ENCODE measurements at places on chromosomes 7 and 10. TPM values are rescaled to one million over a fixed set of nuclear protein-coding genes. Genes with fewer than 3 reads are reported as not detected.

EPO gene
- not detected for total RNA-seq

GPER1 gene
- 4.9 TPM for total RNA-seq

PILRB gene
- 74.1 TPM for total RNA-seq

JCAD gene
- 7.8 TPM for total RNA-seq

CLEC5A gene
- not detected for total RNA-seq

SLC4A2 gene
- 267 TPM for total RNA-seq

MMP21 gene
- total RNA-seq, result not detected

CRHR2 gene
- total RNA-seq, result not detected

NRCAM gene
- total RNA-seq, result not detected

CALHM1 gene
- not detected for total RNA-seq

NCF1 gene
- not detected for total RNA-seq

DNA sequence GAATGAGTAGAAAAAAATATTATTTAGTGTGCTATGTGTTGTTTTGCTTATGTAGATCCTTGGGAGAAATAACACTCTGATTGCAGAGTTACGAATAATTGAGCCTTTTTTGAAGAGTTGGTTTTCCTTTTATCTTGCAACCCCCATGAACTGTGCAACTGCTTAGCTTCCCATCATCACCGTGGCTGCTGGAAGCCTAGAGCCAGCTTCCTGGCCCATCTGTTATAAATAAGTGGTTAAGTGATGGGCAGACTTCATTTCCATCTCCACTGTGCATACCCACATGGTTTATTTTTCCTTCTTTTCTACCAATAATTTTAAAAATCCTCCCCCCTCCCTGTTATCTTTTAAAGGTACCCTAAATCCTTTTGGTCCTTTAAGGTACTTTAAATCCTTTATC lies 554.9 kb upstream of the GALNT17 start:
- H3K36me3 ChIP-seq, result no peaks in the 10 kb centered on the region
- H3K27me3 ChIP-seq, result no peaks in the 10 kb centered on the region
- H3K4me1 ChIP-seq, result no peaks in the 10 kb centered on the region
- no peak overlapping the region for H3K27ac ChIP-seq

GRCh38 chr7:112050250-112050881 lies 155.8 kb downstream of the DOCK4 start:
- H3K4me3 ChIP-seq, result no peak overlapping the region
- no peaks in the 10 kb centered on the region for H3K27me3 ChIP-seq
- peaks cover 5% of the 10 kb centered on the region for H3K4me1 ChIP-seq

DNA sequence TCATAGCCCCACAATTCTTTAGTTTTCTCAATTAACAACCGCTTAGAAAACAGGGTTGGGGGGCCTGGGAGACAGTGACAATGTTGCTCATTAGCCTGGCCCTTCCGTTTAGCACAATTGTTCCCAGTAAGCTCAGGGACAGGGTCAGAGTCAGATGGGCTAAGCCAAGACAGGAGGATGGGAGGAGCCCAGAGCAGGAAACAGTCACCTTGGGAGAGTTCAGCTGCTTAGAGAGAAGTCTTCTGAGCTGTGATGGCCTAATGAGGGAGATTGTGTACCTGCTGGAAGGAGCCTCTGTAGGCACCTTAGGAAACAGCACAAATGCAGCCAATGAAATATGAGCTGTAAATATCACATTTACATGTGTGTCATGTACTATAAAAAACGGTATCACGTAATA lies 35.9 kb downstream of the SVOPL start:
- H3K27me3 ChIP-seq, result no peaks in the 10 kb centered on the region
- H3K27ac ChIP-seq, result no peak overlapping the region
- no peak overlapping the region for H3K4me3 ChIP-seq

GRCh38 chr7:137001041-137001440 lies 132.6 kb downstream of the CHRM2 start:
- no peak overlapping the region for H3K4me3 ChIP-seq
- no peaks in the 10 kb centered on the region for H3K27me3 ChIP-seq
- H3K36me3 ChIP-seq, result no peaks in the 10 kb centered on the region
- H3K4me1 ChIP-seq, result peaks cover 46% of the 10 kb centered on the region
- no peak overlapping the region for H3K27ac ChIP-seq

- DNase-seq, result peak; percentile 50
- H3K27me3 ChIP-seq, result no peaks in the 10 kb centered on the region
- peaks cover 39% of the 10 kb centered on the region for H3K4me1 ChIP-seq
Measured at GRCh38 chr10:73780966-73781365, 882 bp upstream of the CHCHD1 start.

DNA sequence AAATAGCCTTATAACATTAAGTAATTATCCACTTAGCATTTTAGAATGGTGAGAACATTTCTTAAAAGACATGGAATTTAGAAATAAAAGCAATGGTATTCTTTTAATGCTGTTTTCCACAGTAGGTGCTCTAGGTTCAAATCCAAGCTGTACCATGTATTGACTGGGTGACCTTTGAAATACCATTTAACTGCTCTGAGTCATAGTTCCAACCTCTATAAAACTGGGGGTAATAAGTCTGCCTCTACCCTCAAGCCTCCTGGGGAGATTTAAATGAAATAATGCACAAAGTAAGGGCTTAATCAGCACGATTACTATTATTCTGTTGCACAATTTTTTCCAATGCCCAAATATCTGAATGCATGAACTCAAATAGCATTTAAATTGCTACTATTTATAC lies 236.4 kb upstream of the CCDC6 start:
- H3K27me3 ChIP-seq, result no peaks in the 10 kb centered on the region
- H3K36me3 ChIP-seq, result no peaks in the 10 kb centered on the region
- no peak overlapping the region for H3K4me3 ChIP-seq
- peaks cover 63% of the 10 kb centered on the region for H3K4me1 ChIP-seq
- H3K27ac ChIP-seq, result no peak overlapping the region

- no peak overlapping the region for H3K4me3 ChIP-seq
- no peak overlapping the region for H3K27ac ChIP-seq
- H3K36me3 ChIP-seq, result no peaks in the 10 kb centered on the region
- no peaks in the 10 kb centered on the region for H3K27me3 ChIP-seq
- no peak for DNase-seq
Measured at GRCh38 chr10:113954409-113954808, 89.3 kb upstream of the ADRB1 start.

GRCh38 chr7:74372511-74373111 lies 81.1 kb upstream of the GTF2IRD1 start:
- H3K27me3 ChIP-seq, result no peaks in the 10 kb centered on the region
- H3K4me3 ChIP-seq, result no peak overlapping the region
- DNase-seq, result no peak
- no peaks in the 10 kb centered on the region for H3K36me3 ChIP-seq

GRCh38 chr10:126533644-126534043 lies 136.8 kb downstream of the C10orf90 start:
- no peak overlapping the region for H3K4me3 ChIP-seq
- peaks cover 5% of the 10 kb centered on the region for H3K4me1 ChIP-seq
- no peak for DNase-seq
- H3K27me3 ChIP-seq, result no peaks in the 10 kb centered on the region

DNA sequence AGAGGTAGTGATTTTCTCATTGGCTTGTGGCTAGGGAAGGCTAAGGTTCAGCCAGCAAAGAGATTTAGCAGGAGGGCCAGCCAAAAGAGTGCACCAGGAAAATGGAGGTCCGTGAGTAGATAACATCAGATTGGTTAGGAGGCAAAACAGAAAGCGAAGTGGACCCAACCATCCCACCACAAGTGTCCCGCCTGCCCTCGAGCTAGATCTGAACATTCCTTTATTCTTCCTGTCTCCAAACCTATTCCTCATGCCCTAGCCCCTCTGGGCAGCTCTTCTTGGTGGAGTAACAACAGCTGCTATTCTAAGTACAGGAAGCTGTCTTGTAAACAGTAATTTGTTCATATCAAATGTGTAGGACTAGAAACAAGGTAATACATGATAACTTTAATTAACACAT lies 85.7 kb upstream of the BET1 start:
- no peaks in the 10 kb centered on the region for H3K36me3 ChIP-seq
- H3K27me3 ChIP-seq, result peaks cover 36% of the 10 kb centered on the region
- H3K27ac ChIP-seq, result no peak overlapping the region
- no peak overlapping the region for H3K4me3 ChIP-seq

DNA sequence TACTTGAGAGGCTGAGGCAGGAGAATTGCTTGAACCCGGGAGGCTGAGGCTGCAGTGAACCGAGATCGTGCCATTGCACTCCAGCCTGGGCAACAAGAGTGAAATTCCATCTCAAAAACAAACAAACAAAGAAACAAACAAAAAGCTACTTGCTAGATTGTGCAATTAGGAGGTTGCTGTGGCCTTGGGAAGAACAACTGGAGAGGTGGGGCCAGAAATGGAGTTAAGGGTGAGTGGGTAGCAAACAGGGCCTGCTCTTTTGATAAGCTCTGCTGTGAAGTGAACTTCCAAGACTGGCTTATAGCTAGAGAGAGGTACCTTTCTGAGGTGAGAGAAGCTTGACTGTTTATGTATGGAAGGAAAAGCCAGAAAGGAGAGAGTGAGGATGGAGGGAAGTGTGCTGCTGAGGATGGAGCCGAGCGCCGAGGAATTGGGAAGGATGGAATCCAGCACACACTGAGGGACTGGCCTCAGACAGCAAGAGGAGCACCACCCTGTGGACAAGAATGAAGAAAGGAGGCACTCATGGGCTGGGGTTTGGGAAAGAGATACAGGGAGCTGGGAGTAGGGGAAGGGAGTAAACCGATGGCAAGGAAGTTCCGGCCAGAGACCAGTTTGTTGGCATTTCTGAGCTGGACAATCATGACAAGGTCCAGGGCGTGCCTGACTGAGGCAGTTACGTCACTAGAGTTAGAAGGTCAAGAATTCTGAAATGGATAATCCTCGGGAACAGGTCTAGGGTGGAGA lies 7.0 kb upstream of the RPEL1 start:
- H3K27me3 ChIP-seq, result no peaks in the 10 kb centered on the region
- peaks cover 45% of the 10 kb centered on the region for H3K4me1 ChIP-seq
- H3K27ac ChIP-seq, result peak overlapping the region; percentile 100
- H3K36me3 ChIP-seq, result no peaks in the 10 kb centered on the region
- DNase-seq, result peak; percentile 94
- H3K4me3 ChIP-seq, result no peak overlapping the region

- no peaks in the 10 kb centered on the region for H3K36me3 ChIP-seq
- H3K4me3 ChIP-seq, result peak overlapping the region; percentile 72
- no peak for DNase-seq
- peaks cover 37% of the 10 kb centered on the region for H3K4me1 ChIP-seq
Measured at GRCh38 chr7:105269397-105269796, 119.3 kb downstream of the SRPK2 start.

DNA sequence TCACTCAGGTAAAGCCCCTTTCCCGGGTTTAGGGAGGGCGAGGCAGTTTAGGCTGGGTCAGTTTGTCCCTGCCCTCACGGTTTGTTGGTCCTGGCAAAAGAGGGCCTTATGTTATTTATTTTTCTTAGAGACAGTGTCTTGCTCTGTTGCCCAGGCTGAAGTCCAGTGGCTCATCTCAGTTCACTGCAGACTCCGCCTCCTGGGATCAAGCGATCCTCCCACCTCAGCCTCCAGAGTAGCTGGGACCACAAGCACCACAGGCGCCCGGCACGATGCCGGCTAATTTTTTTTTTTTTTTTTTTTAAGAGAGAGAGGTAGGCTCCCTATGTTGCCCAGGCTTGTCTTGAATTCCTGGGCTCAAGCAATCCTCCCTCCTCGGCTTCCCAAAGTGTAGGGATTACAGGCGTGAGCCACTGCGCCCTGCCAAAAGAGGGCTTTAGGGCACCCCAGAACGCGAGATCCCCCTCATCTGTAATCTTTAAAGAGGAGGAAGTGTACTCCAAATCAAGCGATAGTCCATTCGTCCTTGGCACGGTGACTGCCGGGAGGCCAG lies 626 bp upstream of the BMS1 start:
- no peaks in the 10 kb centered on the region for H3K27me3 ChIP-seq
- peak overlapping the region; percentile 65 for H3K27ac ChIP-seq
- H3K4me3 ChIP-seq, result peak overlapping the region; percentile 79
- DNase-seq, result no peak
- peaks cover 14% of the 10 kb centered on the region for H3K4me1 ChIP-seq

DNA sequence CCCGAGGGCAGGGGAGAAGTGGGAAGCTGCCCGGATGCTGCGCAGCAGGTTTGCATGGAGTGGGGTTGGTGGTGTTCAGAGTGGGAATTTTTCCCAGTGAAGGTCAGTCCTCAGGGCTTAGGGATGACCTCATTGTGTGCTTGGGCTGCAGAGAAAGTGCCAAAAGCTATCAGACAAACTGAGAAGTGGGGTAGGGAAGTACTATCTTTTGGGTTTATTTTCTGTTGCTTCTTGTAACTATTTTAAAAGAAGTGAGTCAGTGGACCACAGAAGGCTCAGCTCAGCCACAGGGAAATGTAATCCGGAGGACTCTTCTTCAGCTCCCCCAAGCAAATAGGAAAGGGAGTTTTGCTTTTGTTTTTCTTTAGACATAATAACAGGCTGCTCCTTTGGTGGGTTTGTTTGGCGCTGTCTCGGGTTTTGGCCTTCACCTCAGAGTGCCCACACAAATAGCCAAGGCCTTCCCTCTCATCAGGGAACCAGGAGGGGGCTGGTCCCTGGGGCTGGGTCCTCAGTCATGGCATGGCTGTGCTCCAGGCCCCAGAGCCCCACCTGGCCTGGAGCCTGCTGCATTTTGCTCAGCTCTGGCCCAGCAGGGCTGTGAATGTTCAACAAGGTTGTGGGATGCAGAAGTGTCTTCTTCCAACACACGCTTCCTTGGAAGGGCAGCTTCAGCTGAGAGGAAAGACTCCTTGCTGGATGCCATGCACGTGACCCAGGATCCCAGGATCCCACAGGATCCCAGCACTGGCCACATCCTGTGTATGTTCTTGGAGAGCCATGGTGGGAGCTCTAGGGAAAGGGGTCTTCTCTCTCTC lies 5.4 kb upstream of the FAM170B start:
- DNase-seq, result peak; percentile 54
- H3K36me3 ChIP-seq, result no peaks in the 10 kb centered on the region
- peak overlapping the region; percentile 74 for H3K27ac ChIP-seq
- H3K4me1 ChIP-seq, result peaks cover 20% of the 10 kb centered on the region
- H3K27me3 ChIP-seq, result peaks cover 28% of the 10 kb centered on the region

DNA sequence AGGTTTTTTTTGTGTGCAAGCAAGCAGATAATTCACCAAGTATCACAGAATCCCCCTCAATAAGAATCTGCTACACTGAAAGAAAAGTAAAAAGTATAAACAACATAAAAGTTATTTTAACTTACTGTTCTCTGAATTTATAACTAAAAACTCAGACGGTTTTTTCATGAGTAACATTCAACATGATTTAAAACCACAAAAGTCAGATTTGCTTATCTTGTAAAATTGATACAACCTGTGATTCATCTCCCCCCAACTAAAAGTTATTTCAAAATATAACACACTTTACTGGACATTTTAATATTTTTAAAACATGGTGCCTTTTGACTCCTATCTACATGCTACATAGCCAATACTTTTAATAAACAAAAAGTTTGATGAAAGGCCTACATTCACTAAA lies 32.8 kb downstream of the TSPAN12 start:
- H3K4me1 ChIP-seq, result peaks cover 10% of the 10 kb centered on the region
- H3K4me3 ChIP-seq, result no peak overlapping the region
- H3K36me3 ChIP-seq, result no peaks in the 10 kb centered on the region
- peak; percentile 14 for DNase-seq
- no peaks in the 10 kb centered on the region for H3K27me3 ChIP-seq

GRCh38 chr10:115957012-115957399 lies 316.0 kb downstream of the GFRA1 start:
- H3K36me3 ChIP-seq, result no peaks in the 10 kb centered on the region
- no peaks in the 10 kb centered on the region for H3K27me3 ChIP-seq
- DNase-seq, result no peak
- no peak overlapping the region for H3K4me3 ChIP-seq
- no peaks in the 10 kb centered on the region for H3K4me1 ChIP-seq
- no peak overlapping the region for H3K27ac ChIP-seq

All from PC-3 (cell line).